HEK293T (cell line): ENCODE measurements at places on chromosomes 2 and 18.

DNA sequence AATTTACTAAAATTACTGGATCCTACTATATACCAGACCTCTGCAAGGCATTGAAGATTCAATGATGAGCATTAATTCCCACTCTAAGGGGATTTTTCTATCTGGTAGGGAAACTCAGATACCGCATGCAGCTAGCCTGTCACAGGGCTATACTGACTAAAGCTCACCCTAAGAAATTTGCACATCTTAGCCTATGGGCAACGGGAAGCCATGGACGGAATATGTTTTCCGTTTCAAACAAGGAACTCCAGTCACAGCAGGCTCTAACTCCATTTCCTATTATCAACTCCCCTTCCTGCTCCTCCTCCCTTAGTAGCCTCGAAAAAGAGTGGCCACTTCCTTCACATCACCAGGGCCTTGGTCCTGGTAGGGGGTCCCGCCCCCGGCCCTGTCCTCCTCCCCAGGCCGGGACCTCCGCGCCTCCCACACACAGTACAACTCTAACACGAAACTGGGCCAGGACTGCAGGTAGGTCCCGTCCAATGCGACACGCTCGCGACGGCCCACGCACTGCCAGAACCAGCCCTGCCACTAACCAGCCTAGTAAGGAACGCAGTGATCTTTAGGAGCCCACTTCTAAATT, 659 bp upstream of the COX5B start:
- no peak for DNase-seq

DNA sequence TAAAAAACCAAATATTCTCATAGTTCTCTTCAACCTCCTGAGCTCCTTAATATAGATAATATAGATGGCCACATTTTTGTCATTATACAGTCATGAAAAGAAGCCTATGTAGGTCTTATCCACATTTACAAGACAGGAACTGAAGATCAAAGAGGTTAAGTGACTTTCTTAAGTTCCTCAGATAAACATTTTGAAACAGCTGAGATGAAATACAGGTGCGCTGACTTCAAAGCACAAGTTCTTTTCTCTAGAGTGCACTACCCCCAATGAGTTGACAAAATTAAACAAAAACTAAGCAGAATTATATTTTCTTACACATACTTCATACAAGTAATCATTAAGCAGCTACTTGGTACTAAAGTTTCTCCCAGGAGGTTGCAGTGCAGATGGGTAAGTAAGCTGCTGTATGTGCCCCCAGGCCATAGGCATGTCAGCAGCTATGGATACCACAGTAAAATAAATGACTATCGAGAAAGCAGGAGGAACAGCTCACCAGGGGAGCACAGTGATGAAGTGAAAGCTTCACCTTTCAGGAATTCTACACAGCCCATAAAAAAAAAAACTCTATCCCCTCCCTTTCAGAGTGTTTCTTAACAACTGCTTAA, 199.8 kb downstream of the DPP10 start:
- DNase-seq = no peak

- no peak for DNase-seq
Measured at GRCh38 chr2:133498662-133499585, 69.3 kb downstream of the NCKAP5 start.

GRCh38 chr2:82690757-82691411, 1768.2 kb downstream of the SUCLG1 start:
- no peak for DNase-seq

GRCh38 chr2:46518861-46519260, 39.5 kb downstream of the TMEM247 start:
- no peak for DNase-seq

DNA sequence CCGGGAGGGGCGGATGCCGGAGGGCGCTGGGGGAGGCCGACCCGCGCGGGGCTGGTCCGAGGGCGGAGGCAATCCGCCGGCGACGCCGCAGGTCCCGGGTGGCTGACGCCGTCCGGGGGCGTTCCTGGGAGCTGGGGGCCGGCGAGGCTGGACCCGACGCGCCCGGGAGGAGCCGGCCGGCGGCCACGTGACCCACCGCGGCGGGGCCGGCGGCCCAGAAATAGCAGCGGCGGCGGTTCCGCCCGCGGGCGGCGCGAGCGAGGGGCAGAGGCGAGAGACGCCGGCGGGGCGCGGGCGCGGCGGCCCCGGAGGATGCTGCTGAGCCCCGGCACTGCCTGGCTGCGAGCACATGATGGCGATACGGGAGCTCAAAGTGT, at the start of gene RAB31:
RAB31 (plus strand) TSS at position 245 of the 377 bp plus-strand sequence; CDS start at position 350, 105 bp downstream.
- DNase-seq = peak; percentile 59

GRCh38 chr2:117820444-117820843, 6.0 kb downstream of the DDX18 start:
- no peak for DNase-seq

DNA sequence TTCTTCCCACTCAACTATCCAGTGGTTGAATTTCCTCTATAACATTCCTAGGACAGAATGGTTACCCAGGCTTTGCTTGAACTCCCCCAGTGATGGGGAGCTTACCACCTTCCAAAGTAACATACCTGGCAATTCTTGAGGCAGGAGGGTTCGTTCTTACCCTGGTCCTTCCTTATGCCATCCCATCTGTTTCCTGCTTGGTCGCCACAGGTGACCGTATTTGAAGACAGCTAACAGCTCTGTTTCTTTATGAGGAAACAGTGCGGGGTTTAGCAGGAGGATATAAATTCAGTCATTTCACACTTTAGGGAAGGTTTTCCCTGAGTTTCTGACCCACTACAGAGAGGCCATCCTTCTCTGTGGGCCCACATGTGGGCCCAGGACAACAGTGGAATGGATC, 42.6 kb downstream of the FOSL2 start:
- DNase-seq = no peak

DNA sequence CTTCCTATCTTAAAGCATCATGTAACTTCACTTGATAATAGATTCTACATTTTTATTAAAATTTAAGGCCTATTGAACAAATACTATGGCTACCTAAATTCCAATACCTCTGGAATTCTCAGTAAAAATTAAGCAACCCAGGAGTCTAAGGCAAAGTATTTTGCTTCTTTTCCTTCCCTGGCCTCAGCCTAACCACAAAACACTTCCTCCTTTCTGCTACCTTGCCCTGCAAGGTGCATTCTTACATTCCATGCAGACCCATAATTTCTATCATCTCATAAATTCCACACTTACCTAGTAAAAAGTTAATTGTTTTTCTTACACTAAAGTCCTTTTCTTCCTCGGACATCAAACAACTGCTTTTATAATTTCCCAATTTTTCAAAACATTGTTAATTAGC, 3.7 kb downstream of the MBOAT2 start:
- DNase-seq = no peak

- no peak for DNase-seq
Measured at GRCh38 chr18:79629249-79629558, 50.4 kb upstream of the CTDP1 start.

DNA sequence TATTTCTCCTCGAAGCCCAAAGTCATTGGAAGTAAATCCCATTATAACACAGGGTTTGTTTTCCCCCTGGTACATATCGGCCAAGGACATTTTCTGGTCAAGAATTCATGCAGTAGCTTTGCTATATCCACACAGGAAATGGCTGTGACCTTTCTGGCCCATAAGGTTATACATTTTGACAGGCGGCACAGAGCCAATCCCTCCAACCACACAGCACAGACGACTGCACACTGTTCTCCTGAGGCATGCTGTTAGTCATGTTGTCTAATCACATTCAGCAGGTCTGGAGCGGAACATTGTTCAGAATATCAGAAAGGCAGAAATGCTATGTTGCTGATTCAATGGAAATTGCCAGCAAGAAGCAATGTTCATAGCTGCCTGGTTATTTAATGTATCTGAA, 742.3 kb upstream of the SLC8A1 start:
- DNase-seq = no peak

DNA sequence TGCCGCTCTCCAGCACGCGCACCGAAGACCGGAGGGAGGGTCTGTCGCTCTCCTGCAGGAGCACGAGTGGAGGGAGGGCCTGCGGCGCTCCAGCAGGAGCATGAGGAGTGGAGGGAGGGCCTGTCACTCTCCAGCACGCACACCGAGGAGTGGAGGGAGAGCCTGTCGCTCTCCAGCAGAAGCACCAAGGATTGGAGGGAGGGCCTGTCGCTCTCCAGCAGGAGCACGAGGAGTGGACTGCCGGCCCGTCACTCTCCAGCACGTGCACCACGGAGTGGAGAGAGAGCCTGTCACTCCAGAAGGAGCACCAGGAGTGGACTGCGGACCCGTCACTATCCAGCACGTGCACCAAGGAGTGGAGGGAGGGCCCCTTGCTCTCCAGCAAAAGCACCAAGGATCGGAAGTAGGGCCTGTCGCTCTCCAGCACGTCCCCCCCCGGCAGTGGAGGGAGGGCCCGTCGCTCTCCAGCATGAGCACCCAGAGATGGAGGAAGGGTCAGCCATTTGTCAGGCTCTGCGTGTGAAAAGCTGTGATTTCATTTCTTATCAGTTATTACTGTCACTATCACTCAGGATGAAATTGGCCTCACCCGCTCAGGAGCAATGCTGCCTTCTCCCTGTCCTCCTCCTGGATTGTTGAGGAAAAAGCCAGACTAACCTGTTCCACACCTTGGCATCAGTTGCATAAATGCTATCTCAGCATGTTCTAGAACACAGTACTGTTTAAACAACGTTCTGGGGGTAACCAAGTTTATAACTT, 35.9 kb downstream of the ADI1 start:
- no peak for DNase-seq

GRCh38 chr2:23793476-23793875, 133.4 kb downstream of the ATAD2B start:
- DNase-seq = no peak

- no peak for DNase-seq
Measured at GRCh38 chr2:873651-874580, 76.7 kb upstream of the SNTG2 start.

DNA sequence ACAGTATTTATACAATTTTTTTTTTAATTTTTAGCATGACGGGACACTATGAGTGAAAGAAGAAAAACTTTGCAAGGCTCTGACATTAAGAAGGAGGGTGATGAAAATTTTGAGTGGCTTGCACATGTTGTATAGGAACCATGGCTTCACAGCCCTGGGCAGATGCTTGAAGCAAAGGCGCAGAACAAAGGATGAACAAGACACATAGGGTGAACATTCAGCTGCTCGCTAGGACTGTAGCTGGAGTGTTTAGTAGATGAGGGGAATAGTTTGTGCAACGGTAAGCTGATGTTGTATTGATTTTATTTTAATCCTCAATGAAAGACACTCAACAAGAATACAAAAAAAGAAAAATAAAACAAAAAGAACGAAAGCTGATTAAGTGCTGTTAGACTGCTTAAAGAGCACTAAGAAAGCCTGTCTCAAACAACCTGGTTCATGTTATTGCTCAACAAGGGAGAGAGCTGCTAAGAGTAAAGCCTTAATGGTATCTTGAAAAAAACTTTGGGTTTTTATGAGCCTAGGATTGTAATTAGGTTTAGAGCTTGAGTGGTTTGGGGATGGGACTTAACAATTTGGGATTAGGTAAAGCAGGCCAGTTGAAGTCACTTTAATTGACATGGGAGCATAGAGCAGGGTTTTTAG, 41.2 kb upstream of the GCFC2 start:
- DNase-seq = no peak

DNA sequence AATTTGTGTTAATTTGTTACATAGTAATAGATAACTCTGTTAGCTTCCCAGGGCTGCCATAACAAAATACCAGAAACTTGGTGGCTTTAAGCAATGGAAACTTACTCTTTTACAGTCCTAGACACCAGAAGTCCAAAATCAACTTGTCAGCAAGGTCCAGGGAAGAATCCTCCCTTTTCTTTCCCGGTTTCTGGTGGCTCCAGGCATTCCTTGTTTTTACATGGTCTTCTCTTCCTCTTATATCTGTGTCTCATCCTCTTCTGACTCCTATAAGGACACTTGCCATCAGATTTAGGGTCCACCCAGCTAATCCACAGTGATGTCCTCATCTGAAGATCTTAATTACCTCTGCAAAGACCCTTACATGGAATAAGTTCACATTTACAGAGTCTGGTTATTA, 95.6 kb downstream of the DDX1 start:
- no peak for DNase-seq

DNA sequence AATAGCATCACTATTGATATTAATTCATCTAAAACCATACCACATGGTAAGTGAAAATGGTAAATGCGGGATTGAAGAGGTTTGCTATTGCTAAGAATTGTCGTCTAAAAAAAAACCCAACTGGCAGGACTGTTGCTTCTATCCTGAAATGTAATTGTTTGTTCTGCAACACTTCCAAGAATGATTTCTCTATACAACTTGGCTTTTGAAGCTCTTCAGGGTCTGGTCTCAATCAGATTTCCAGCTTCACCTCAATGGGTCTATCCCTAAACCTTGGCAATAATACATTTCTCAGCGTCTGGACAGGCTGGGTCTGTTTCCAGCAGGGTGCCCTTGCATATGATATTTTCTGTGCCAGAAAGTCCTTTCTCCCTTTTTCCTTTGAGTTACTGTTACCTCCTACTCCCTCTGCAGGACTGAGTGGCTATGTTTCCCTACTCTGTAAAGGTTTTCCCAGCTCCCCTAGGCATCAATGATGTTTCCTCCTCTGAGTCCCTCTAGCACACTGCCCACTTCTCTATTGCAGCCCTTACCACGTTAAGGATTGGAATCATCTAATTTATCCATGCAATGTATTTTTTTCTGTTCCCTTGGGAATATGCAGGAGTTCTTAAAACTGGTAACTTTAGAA, 118.2 kb upstream of the REV1 start:
- DNase-seq = no peak

DNA sequence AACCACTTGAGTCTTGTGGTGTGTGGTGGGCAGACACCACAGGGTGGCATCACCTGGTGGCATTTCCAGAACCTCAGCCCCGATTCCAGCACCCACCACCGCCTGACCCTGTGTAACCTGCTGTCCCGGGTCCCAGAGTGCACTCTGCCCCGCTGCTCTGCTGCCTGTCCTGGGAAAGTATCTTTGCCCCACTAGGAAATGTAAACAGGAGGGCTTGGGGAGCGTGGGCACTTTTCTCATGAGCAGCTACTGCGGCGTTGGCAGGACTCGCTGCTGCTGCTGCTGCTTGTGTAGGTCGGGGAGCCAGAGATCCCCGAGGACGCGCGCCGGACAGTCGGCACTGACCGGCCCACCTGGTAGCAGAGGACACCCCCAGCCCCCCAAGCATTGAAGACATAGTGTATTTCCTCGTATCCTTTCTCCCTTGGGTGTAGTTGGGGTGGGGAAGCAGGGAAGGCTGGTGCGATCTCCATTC, 13.4 kb downstream of the DTYMK start:
- DNase-seq = no peak

- DNase-seq = no peak
Measured at GRCh38 chr2:215793747-215794595, 219.4 kb downstream of the MREG start.
